Right renal pelvis (tissue), 4 donors: ENCODE measurements at places on chromosomes 5 and 9. TPM values are rescaled to one million over a fixed set of nuclear protein-coding genes. Genes with fewer than 3 reads are reported as not detected.

DNA sequence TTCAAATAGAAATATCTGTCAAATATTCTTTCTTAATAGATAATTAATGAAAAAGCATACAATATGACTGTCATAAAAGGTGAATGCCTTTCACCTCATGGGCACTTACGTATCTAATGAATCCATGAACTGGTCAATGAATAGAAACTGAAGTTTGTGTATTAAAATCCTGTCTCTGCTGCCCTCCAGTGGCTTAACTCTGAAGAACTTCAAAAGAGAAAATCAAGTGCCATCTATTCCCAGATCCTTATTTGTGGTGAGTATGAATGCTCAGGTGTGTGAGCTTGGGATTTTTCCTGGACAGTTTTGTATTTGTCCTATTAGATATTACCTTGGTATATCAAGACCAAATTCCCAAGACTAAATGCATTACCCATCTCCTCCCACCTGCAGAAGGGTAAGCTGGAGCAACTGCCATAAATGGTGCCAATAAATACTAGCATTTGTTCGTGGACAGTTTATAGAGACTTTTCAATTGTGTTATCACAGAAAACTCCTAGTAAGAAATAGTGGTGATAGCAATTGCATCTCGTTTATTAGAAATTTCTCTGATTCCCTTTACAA lies 44.0 kb upstream of the SVEP1 start:
- peak; percentile 49 for DNase-seq

The S1PR3 gene
- polyA plus RNA-seq: 64.2 TPM

- DNase-seq: no peak
Observed at GRCh38 chr9:87382900-87383299, 114.8 kb upstream of the DAPK1 start.

GRCh38 chr9:110319781-110320492 lies 17.7 kb downstream of the TXNDC8 start:
- no peak for DNase-seq

GRCh38 chr5:55407984-55408383 lies 100.2 kb downstream of the MTREX start:
- no peak for DNase-seq

- no peak for DNase-seq
Observed at GRCh38 chr5:17081142-17081541, 136.3 kb upstream of the BASP1 start.
